Stimulated activated CD4-positive, alpha-beta T cell treated with anti-CD3 and anti-CD28 coated beads, TNF-alpha, amount 100 ng/mL, for 1 hour (primary cell): ENCODE measurements at places on chromosomes 2 and 18.

DNA sequence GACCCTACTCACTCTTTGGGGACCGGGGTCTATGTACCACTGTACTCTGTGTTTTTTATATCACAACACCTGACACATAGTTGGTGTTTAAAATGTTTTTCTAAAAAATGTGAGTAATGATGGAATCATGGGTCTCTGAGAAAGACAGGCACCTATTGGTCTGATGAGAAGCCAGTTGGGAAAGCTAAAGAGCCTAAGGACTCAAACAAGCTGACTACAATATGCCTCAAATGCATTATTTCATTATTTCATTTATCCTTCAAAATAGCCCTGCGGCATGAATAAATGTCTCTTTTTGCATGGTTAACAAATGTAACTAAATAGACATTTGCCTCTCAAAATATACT is 102.9 kb upstream of the SCN1A start:
- DNase-seq: no peak

DNA sequence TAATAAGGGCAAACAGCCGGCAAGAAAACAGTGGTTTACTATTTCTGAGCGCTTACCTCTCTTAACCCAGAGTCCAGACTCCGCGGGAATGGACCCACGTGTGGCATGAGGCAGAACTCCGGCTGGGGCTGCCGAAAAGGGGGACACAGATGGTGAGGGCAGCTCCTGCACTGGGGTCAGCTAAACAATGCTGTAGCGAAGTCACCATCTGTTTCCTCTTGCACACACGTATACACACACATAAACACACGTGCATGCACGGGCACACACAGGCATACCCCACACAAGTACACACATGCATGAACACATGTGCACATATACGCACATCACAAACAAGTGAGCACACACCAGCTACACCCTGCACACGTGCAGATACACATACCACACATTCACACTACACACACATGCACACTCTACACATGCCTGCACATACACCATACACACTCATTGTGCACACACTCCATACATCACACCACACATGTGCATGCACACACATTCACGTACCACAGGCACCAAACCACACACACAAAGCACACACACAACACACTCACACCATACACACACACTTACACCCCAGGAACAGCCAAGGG is 105.9 kb upstream of the ID2 start:
- no peak for DNase-seq

DNA sequence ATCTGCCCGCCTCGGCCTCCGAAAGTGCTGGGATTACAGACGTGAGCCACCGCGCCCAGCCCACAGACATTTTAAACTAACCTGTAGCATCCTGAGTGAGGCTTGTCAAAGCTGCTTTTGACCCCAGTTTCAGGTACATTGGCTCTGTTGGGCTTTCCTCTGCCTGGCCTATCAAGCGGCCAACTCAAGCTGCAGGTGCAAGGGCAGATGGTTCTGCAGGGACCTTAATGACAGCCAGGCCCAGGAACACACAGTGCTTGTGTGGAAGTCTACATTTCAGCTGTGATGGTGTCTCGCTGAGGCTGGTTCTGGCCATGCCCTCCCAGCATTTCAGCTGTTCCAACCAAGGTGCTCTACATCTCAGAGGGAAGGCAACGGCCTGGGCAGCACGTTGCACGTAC is 18.4 kb downstream of the INPP4A start:
- DNase-seq: no peak

GRCh38 chr18:3114451-3114850 is 101.5 kb upstream of the LPIN2 start:
- no peak for DNase-seq

DNA sequence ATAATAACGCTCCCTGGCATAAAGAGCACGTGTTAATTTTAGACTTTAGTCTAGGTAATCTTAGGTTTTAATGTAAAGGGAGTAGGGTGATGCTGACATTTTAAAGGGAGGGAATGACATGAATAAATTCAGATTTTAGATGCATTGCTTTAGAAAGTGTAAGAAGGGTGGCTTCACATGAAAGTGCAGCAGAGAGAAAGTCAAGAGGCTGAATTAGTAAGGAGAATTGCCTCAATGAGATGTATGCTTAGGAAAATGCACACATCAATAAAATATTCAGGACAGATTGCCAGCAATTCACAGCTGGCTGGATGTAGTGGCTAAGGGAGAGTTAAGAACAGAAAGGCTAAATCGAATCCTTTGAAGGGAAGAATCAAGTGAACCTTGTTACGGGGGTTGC is 165.5 kb upstream of the CDH19 start:
- no peak for DNase-seq

- no peak for DNase-seq
These were observed 48.2 kb upstream of the TAF1B start for GRCh38 chr2:9795071-9795470.

DNA sequence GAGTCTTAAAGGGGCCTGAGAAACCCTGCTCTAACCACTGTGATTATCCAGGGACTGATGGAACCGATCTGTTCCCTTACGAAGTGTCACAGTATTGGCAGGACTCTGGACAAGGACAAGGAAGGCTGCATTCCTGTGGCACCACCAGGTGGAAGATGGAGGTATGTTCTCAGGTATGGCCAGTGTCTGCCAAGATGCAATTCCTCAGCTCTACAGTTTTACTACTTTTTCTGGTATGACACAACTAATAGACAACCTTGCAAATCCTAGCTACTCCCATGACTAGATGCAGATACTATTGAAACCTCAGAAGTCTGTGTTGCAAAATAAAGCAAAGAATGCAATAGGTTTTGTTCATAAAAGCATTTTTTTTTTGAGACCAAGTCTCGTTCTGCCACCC is 14.6 kb downstream of the RAB31 start:
- DNase-seq: no peak

DNA sequence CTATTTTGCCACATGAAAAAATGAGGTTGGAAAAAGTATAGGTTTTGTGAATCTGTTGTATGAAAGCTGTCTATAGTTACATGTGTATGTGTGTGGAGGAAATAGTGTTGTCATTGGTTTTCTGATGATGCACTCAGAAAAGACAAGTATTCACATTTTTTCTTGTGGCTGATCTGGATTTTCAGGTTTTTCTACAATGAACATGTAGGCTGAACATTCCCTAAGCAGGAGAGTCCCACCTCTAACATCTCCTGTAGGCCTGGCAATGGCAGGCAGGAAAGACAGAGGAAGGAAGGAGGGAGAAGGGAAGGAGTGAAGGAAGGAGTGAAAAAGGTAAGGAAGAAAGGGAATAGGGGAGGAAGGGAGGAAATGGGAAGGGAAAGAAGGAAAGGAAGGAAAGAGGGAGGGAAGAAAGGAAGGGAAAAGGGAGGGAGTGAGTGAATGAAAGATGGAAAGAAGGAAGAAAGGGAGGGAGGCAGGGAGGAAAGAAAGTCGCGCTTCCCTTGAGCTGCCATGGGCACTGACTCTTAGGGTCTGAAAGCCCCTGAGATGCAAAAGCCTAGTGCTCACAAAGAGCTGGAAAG is 495 bp upstream of the IL36RN start:
- DNase-seq: no peak
